ENCODE measurements at places on chromosomes 6 and 20.
A peak's percentile ranks its signal among the peaks of the same experiment; 100 is the strongest.

GRCh38 chr6:33772082-33772830 lies 16.7 kb downstream of the LEMD2 start:
- no peaks in the 10 kb centered on the region for H3K27me3 ChIP-seq
- H3K36me3 ChIP-seq: peaks cover 45% of the 10 kb centered on the region
- no peak for DNase-seq
- H3K4me3 ChIP-seq: no peak overlapping the region
- no peaks in the 10 kb centered on the region for H3K4me1 ChIP-seq

- no peak overlapping the region for H3K27ac ChIP-seq
- no peaks in the 10 kb centered on the region for H3K4me1 ChIP-seq
- DNase-seq: no peak
- H3K4me3 ChIP-seq: no peak overlapping the region
These were observed 16.7 kb upstream of the ENTPD6 start for GRCh38 chr20:25178563-25179438.

- H3K27ac ChIP-seq: no peak overlapping the region
- peaks cover 9% of the 10 kb centered on the region for H3K36me3 ChIP-seq
- H3K27me3 ChIP-seq: no peaks in the 10 kb centered on the region
- DNase-seq: no peak
- H3K4me1 ChIP-seq: peaks cover 76% of the 10 kb centered on the region
These were observed 11.8 kb downstream of the FYN start for GRCh38 chr6:111861431-111861885.

DNA sequence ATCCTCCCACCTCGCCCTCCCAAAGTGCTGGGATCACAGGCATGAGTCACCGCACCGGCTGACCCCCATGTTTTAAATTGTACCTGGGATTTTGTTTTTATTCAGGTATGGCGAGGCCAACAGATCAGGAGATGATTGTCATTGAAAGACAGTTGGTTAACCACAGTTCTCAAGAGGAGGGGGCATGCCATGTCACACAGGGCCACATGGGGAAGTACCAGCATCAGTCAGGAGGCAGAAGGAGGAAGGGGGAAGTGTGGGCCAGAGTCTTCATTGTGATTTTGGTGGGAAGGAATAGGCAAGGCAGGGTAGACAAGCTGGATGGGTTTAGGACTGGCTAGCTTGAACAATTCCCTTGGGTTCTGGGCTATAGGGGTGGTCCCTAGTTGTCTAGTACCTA lies 9.9 kb upstream of the MMP9 start:
- no peaks in the 10 kb centered on the region for H3K27me3 ChIP-seq
- no peak for DNase-seq
- no peaks in the 10 kb centered on the region for H3K36me3 ChIP-seq

- no peaks in the 10 kb centered on the region for H3K4me1 ChIP-seq
- no peaks in the 10 kb centered on the region for H3K36me3 ChIP-seq
- H3K27ac ChIP-seq: no peak overlapping the region
These were observed 199.2 kb downstream of the BMP2 start for GRCh38 chr20:6966721-6967120.

DNA sequence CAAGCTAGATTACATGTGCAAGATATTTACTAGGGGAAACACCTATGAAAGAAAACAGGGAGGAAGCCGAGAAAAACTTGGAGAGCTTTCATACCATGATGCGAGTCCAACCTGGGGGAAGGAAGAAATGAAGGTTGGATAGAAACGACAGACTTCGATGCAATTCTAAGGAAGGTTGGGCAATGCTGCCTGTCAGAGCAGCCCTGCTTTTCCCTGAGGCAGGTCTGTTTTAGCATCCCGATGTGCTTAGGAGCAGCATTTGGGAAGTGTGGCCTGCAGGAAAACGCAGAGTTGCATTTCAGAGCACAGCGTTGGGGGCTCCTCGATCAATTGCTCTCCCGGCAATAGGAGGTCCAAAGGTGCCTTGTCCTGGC lies 91.9 kb upstream of the DTNBP1 start:
- no peak overlapping the region for H3K4me3 ChIP-seq
- no peaks in the 10 kb centered on the region for H3K36me3 ChIP-seq
- H3K4me1 ChIP-seq: no peaks in the 10 kb centered on the region

DNA sequence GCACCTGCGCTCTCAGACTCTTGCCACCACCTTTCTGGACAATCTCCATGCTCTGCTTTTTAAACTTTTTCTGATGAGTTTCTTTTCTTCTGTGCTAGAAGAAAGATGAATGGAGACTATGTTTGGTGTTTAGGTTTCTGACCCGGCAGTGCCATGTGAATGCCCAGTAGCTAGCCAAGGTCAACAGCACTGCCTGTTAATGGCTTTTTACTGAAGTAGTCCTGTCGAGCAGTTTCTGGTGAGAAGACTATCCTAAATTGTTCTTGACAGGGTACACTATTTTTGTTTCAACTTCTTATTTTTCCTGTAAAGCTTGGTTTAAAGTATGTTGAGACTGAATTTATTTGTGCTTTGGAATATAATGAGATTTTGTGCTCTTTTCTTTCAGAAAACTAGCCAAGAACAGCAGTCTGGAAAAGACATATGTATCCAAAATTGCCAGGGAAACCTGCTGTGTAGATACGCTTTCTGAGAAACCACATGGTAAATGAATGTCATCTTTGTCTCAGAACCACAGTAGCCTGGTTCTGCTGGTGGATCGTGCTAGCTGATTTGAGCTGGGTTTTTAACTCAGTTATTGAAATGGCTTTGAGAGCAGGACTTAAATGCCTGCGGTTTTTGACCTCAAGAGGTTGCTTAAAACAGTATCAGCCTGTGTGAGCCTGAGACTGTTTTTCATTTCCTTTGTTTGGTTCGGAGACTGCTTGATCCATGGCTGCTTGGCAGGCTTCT lies 48.1 kb downstream of the KCNS1 start:
- no peaks in the 10 kb centered on the region for H3K27me3 ChIP-seq
- peak overlapping the region; percentile 10 for H3K27ac ChIP-seq
- H3K36me3 ChIP-seq: peaks cover 50% of the 10 kb centered on the region
- no peak for DNase-seq
- H3K4me3 ChIP-seq: no peak overlapping the region
- peaks cover 53% of the 10 kb centered on the region for H3K4me1 ChIP-seq

DNA sequence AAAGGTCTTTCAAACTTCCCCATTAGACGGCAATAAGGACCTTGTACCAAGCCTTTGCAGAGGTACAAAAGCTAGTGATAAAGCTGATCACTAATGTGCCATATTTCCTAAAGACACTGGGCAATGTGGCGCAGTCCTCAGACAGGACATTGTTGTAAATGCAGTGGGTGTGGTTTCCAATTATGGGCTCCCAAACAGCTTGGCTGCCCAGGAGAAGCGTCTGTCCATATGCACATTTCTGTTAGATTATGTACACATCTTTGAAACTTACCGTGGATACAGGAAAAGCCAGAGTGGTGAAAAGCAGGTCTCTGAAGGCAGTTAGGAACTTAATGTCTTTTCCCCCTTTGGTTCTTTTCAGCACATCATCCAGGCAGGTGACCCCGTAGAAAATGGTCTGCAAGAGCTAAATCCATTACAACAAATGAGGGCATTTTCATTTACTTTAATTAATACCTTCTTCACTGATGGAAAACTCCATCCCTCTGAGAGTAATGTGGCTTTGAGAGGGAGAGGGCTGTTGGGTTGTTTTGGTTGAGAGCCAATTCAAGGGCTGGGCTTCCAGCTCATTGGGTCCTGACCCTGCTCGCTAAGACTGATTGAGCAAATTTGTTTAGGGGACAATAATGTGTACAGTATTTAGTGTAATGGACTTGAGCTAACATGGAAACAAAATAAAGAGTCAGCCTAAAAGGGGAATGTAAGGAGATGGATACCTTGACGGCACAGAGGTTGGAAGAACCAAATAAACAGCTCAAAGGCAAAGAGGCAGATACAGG lies 10.4 kb downstream of the ADTRP start:
- no peak overlapping the region for H3K27ac ChIP-seq
- DNase-seq: no peak
- no peaks in the 10 kb centered on the region for H3K27me3 ChIP-seq
- H3K4me3 ChIP-seq: no peak overlapping the region
- no peaks in the 10 kb centered on the region for H3K36me3 ChIP-seq
- no peaks in the 10 kb centered on the region for H3K4me1 ChIP-seq

DNA sequence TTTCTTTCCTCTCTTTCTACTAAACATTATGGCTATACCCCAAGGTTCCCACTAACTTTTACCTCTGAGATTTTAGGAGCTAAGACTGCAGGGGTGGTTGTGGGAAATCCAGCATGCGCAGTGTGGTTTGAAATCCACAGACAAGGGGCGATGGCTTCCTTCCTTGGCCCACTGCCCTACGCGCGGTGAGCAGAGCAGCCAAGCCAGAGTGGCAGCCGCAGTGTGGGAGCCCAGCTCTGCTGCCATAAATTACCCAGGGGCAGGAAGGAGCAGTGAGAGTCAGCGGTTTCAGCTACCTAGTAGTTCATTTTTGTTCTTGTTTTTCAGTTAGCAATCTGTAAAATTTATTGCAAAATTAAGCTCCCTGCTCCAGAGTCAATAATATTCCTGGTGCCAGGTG lies 101.4 kb downstream of the BMP2 start:
- no peaks in the 10 kb centered on the region for H3K36me3 ChIP-seq
- no peaks in the 10 kb centered on the region for H3K27me3 ChIP-seq
- DNase-seq: no peak
- H3K4me1 ChIP-seq: no peaks in the 10 kb centered on the region
- no peak overlapping the region for H3K27ac ChIP-seq

DNA sequence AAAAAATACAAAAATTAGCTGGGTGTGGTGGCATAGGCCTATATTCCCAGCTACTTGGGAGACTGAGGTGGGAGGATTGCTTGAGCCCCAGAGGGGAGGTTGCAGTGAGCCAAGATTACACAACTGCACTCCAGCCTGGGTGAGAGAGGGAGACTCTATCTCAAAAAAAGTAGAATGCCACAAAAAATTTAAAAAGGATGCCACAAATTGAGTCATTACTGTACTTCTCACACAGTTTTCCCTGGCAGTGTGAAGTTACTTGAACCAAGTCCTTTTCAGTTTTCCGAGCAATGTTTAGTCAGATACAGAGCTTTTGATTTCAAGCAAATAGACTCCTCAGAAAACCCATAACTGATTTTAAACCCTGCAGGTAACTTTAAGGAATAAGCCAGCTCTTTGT lies 53.3 kb downstream of the TNFRSF21 start:
- no peak overlapping the region for H3K4me3 ChIP-seq
- H3K4me1 ChIP-seq: no peaks in the 10 kb centered on the region
- H3K27ac ChIP-seq: no peak overlapping the region

GRCh38 chr20:32497589-32498224 lies 87.4 kb downstream of the NOL4L start:
- H3K4me1 ChIP-seq: no peaks in the 10 kb centered on the region
- no peak for DNase-seq
- H3K36me3 ChIP-seq: peaks cover 11% of the 10 kb centered on the region
- H3K27ac ChIP-seq: no peak overlapping the region

GRCh38 chr20:5722927-5723326 lies 27.3 kb upstream of the SHLD1 start:
- H3K4me1 ChIP-seq: no peaks in the 10 kb centered on the region
- no peak overlapping the region for H3K4me3 ChIP-seq
- H3K36me3 ChIP-seq: no peaks in the 10 kb centered on the region
- no peak for DNase-seq
- H3K27ac ChIP-seq: no peak overlapping the region

DNA sequence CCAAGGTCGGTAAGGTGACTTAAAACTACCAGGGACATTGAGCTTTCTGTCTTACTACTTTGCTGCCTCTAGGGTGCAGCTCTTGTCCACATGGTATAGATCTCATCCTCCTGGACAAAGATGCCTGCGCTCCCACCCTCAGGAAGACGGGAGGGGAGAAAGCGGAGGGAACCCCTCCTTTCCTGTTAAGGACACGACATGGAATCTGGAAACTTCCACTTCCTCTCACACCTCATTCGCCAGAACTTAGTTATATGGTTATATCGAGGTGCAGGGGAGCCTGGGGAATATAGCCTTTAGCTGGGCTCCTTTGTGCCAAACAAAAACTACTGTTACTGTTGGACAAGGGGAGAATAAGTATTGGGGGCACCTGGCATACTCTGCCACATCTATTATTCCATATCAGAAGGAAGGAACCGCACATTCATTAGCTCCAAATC lies 224.3 kb upstream of the TSHZ2 start:
- H3K27ac ChIP-seq: no peak overlapping the region
- no peaks in the 10 kb centered on the region for H3K36me3 ChIP-seq
- no peaks in the 10 kb centered on the region for H3K4me1 ChIP-seq
